ENCODE measurements at places on chromosomes 16 and 17.

GRCh38 chr17:77592106-77592865, 366.2 kb upstream of the TNRC6C start:
- DNase-seq = no peak

- DNase-seq = no peak
These were observed 19.8 kb upstream of the MAPK3 start for GRCh38 chr16:30142672-30143346.

DNA sequence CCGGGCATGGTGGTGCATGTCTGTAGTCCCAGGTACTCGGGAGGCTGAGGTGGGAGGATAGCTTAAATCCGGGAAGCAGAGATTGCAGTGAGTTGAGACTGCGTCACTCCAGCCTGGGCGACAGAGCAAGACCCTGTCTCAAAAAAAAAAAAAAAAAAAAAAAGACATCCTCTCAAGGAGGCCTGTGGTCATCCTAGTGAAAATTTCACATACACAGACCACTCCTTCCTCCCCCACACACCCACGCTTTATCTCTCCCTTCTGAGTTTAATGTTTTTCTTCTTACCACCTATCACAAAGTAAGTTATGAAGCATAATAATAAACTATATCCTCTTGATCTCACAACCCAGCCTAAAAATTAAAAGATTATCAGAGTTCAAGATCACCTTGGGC, 1.3 kb upstream of the NOL11 start:
- DNase-seq = no peak

- DNase-seq = no peak
These were observed 41.1 kb upstream of the GSE1 start for GRCh38 chr16:85571813-85572619.

DNA sequence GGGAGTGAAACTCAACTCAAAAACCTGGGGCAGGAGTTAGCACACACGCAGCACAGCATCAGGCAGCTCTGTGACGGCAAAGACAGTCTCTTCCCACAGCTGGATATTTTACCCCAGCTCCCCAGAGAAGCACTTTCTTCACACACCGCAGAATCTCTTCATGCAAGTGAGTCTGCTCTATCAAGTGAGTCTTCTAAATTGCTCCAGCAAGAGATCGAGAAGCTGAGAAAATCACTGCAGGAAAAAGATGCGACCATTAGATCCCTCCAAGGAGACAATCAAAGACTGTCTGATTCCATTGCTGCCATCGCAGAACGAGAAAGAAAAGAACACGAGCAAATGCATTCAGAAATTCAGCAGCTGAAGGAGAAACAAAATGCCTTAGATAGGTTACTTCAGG, 16.9 kb upstream of the LCMT1 start:
- no peak for DNase-seq
